ENCODE measurements at places on chromosomes 3 and 15.

- DNase-seq, result no peak
Measured at GRCh38 chr3:171678971-171679492, 131.3 kb downstream of the PLD1 start.

DNA sequence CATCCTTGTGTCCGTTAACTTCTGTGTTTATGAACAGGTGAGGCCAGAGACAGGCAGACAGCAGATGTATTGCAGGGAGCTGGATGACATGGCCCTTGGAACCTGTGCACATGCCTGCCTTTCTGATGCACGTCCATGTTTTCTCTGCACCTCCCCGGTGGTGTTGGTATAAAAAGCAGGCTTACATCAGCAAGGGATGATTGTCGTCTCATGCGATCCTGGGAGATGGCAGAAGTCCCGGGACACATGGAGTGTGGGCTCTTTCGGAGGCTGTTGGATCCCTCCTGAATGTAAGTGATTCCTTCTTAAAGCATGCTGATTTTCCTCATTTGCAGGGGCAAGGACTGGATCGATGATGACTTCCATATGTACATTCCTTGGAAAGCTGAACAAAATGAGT lies 134.8 kb downstream of the SNRPN start:
- DNase-seq, result no peak

DNA sequence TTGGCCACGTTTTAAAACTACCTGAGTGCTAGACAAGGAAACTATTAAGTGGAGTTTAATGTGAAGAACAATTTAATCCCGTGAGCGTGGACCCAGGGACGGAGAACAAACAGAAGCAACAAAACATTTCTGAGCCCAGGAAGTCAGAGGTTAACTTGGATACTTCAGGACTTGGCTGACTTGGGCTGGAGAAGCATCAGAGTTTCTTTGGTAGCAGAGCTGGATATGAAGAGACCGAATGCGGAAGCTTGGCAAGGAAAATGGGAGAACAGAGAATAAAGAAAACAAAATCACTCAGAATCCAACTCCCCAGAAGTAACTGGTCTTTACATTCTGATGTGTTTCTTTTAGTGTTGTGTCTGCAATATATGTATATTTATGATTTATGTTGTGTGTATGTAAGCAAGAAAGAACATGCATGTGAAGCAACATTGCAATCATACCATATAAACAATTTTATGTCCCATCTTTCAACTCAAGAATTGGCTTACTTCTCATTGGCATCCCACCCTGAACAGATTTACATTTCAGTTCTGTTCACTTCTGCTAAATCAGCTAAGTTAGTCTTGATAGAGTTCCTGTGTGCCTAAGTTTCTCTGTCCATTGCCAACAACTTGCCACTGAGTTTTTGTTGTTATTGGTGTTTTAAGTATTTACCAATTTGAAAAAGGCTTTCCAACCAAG lies 17.2 kb upstream of the PLOD2 start:
- DNase-seq, result no peak

DNA sequence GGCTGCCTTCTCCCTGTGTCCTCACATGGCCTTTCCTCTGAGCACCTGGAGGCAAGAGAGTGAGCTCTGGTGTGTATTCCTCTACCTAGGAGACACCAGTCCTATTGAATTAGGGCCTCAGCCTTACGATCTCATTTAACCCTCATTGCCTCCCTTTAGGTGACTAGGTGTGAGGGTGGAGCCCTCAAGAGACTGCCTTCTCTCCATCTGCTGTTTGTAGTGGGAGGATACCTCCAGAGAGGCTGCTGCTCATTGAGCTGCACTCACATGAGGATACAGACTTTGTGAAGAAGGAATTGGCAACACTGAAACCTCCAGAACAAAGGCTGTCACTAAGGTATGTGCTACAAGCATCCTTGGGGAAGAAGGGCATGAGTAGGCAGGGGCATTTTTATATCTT lies at the start of gene CCR8:
Gene CCR8 (plus strand): TSS at position 217 of the 400 bp plus-strand sequence. CDS start 2,623 bp downstream, outside the sequence.
- DNase-seq, result no peak

DNA sequence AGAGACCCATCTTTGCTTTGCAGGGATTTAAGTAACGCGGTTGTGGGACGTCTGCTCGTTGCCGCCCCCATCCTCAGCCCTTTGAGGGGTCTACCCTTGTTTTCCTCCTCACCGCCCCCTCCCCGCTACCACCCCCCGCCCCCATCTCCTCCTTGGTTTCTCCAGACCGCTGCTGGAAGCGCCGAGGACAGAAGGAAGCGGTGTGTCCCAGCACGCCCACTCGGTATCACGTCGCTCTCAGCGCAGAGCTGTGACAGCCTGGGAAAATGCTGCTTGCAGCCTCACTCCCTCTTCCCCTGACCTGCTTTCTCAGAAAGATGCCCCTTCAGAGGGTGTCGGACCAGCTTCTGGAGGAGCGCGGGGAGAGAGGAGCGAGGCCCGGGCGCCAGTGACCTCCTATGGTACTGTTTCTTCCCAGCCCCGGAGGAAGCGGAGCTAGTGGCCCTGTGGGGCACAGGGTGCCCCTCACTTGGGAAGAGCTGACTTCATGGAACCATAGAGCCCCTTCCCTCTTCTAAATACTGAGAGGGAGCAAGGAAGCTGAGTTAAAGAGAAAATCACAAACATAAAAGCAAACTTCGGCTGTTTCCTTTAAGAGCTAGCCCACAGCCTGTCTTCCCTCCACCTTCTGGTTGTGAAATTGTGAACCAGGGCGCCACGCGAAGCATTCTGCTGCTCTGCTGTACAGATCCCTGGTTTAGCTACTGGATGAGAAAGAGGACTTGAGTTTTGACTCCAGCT lies 698 bp downstream of the IL1RAP start:
- DNase-seq, result no peak

GRCh38 chr15:80514071-80514780 lies 110.0 kb downstream of the ARNT2 start:
- no peak for DNase-seq

GRCh38 chr3:100425316-100425715 lies 24.0 kb downstream of the LNP1 start:
- DNase-seq, result no peak

GRCh38 chr3:19688767-19689166 lies 245.2 kb downstream of the EFHB start:
- DNase-seq, result no peak

DNA sequence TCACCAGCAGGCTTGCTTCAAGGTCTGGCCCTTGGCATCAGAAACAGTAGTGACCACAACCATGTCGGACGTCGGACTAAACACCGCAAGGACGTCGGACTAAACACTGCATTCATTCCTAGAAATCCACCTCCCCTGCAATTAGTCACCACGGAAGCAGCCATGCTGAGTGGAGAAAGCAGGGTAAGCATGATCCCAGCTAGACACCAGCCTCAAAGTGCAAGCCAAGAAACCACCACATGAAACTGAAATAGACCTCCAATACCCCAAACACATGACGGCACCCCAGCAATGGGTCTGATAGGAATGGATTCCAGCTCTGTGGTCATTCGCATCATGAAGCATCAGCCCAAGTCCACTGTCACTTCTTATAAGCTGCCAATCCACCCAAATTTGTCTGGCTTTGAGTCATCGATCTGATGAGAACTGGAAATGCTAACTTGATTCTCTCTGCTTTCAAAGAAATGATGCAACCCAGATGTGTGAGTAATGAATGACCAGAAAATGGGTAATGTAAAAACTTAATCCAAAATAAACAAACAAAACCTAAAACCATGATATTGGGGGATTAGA lies 348.3 kb upstream of the TMCO5A start:
- no peak for DNase-seq

- DNase-seq, result no peak
Measured at GRCh38 chr3:81416812-81417211, 344.6 kb downstream of the GBE1 start.

GRCh38 chr15:28885630-28886430 lies at the start of gene APBA2:
TSS of gene APBA2 (plus strand) at chr15:28885974. CDS start at chr15:29053885, 167,911 bp downstream.
- DNase-seq, result no peak

- no peak for DNase-seq
Measured at GRCh38 chr3:160474416-160474838, 24.8 kb upstream of the TRIM59 start.

GRCh38 chr3:125261031-125261430 lies 48.5 kb upstream of the SLC12A8 start:
- no peak for DNase-seq

DNA sequence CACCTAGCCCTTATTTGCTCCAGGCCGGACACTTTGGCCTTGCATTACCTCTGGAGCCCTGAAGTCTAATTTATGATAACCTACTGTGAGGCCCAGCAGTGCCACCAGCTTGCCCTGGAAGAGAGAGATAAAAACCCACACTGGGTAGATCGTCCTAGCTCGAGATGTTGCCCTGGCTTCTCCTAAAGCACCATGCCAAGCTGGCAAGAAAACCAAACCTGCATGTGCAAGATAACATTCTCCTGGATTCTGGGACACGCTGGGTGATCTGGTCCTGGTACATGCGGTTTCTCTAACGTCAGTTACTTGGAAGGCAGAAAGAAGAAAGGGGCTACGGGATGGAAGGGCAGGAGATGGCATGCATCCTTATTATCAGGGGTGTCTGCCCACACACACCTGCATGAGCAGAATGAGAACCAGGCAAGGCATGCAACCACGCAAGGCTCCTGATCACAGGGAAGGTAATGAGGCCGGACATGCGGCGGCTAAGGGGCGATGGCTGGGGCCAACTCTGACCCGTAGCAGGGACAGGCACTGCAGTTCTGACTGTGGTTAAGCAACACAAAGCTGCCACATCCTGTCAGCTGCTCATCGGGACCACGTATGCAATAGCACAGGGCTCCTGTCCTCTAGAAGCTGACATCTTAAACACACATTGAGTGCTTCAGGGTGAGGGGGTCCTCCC lies 73.0 kb downstream of the OXNAD1 start:
- no peak for DNase-seq

GRCh38 chr3:175989161-175989560 lies 1130.0 kb downstream of the NAALADL2 start:
- DNase-seq, result no peak

- no peak for DNase-seq
Measured at GRCh38 chr3:151394611-151395010, 10.1 kb upstream of the P2RY12 start.

GRCh38 chr3:184620475-184621119 lies 59.0 kb downstream of the EPHB3 start:
- DNase-seq, result no peak

- DNase-seq, result no peak
Measured at GRCh38 chr15:68894208-68894607, 36.1 kb upstream of the SPESP1 start.

DNA sequence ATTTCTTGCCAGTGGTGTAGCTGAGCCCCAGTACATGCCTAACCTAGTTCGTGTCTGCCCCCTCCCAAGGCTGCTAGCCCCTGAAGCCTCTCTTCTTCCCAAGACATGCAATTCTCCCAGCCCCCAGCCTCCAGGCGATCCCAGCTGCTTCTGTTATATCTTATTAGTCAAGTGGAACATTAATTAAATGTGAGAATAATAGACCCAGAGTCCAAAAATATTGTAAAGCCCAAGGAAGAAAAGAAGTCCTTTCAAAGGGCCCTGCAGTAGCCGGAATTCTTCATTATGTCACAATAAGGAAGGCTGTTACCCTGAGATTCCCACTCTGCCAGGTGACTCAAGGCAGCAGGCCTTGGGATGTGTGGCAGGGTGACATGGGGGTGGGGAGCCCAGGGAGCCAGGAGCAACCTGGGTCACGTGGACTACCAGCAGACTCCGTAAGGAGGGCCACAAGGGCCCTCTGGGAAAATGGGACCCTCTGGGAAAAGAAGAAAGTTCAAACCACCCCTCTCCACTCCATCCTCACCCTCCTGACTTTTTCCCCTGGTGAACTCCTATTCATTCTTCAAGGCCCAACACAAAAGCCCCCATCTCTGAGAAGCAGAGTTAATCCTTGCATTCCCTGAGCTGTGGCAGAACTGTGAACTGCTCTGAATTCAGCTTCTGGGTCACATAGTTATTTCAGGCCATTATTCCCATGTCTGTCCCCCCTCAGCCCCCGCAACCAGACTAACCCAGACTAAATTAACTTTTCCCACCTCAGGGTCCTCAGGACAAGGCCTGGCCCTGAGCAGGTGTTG lies 21.8 kb upstream of the TRH start:
- DNase-seq, result no peak
